ENCODE measurements at places on chromosomes 7 and 10. TPM values are rescaled to one million over a fixed set of nuclear protein-coding genes. Genes with fewer than 3 reads are reported as not detected.

DNA sequence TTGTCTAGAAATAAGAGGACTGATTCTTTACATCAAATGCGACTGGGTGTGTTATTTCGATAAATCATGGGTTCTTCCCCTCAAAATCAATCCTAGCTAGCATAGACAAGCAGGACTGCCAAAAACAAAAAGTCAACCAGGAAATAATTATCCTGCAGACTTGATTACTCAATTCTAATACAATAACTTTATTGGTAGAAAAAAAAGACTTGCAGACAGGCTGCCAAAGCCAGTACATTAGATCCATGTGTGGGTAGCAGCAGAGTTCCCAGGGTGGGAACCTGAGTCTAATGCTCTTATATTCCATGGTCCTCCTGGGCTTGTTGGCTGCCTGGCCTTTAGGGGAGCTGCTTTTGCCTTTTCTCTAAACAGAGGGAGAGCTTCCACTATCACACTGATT lies 7.8 kb downstream of the AFAP1L2 start:
- DNase-seq: no peak

- no peak for DNase-seq
Observed at GRCh38 chr10:52777414-52777813, 4.8 kb upstream of the MBL2 start.

DNA sequence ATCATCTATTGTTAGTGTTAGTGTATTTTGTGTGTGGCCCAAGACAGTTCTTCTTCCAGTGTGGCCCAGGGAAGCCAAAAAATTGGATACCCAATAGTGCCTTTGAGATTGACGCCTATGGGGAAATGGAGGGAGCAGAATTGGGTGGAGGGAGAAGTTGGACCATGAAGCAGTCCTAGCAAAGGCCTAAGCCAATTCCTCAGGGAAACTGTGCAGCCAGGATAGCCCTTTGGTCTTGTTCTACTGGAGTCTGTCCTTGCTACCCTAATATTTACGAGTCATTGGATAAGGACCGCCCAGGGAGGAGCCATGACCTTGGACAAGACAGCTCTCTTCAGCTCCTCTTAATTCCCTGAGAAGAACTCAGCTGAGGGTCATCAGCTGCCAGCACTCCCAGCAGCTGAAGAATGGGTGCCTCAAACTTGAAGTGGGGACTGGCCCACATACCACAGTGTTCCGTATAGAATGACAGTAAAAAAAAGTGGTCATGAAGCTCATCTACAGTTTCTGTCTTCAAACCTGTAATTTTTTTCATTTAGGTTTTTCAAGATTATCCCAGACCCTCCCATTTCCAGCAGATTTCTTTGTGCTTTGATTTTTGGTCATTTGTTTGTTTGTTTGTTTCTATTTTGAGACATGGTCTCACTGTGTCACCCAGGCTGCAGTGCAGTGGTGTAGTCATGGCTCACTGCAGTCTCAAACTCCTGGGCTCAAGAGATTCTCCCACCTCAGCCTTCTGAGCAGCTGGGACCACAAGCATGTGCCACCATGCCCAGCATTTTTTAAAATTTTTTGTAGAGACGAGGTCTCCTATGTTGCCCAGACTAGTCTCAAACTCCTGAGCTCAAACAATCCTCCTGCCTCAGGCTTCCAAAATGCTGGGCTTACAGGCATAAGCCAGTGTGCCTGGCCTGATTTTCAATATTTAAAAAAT lies 81.2 kb downstream of the C1GALT1 start:
- no peak for DNase-seq

GRCh38 chr10:83612050-83612449 lies 527.3 kb upstream of the GHITM start:
- DNase-seq: no peak

DNA sequence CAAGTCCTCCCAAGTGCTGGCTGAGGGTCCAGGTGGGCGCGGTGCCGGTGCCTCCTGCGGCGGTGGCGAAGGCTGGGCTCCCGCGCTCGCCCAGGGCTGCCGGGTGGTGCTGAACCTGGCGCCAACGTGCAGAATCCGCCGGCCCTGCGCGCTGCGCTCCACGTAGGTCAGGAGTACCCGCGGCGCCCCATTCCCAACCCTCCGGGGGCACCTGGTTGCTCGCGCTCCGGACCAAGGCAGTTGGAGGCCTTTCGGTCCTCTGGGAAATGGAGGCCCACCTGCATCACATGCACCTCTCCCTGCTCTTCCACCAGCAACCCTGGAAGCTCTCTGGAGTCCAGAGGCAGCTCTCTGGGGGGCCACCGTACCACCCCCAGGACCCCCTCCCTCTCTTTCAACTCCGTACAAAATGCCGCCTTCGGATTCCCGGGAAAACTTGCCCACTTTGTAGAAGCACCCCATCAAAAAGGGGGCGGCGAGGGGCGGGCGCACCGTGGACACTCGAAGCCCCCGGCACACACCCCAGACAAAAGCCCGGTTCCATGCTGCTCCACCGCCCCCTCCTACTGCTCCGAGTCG lies 745 bp downstream of the SLC16A9 start:
- no peak for DNase-seq

- no peak for DNase-seq
Observed at GRCh38 chr7:2019461-2019710, 213.4 kb downstream of the MAD1L1 start.

The PAOX gene
- 8.9 TPM for polyA plus RNA-seq

The SPDYE5 gene
- polyA plus RNA-seq: 0.06 TPM

The PCGF5 gene
- 20.3 TPM for polyA plus RNA-seq
